ENCODE measurements at places on chromosomes 3 and 15.

DNA sequence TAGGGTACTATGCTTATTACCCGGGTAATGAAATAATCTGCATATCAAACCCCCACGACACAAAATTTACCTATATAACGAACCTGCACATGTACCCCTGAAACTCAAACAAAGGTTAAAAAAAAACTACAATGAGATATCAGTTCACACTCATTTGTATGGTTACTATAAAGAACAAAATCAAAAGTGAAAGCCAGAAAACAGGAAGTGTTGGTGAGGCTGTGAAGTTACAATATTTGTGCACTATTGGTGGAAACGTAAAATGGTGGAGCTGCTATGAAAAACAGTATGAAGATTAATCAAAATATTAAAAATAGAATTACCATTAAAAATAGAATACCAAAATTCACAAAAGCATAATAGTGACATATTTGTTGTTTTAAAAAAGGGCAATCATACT, 128.9 kb downstream of the ZIC1 start:
- no peak overlapping the region for H3K4me3 ChIP-seq
- no peak for DNase-seq
- H3K36me3 ChIP-seq: no peaks in the 10 kb centered on the region
- H3K27ac ChIP-seq: no peak overlapping the region
- H3K27me3 ChIP-seq: no peaks in the 10 kb centered on the region

DNA sequence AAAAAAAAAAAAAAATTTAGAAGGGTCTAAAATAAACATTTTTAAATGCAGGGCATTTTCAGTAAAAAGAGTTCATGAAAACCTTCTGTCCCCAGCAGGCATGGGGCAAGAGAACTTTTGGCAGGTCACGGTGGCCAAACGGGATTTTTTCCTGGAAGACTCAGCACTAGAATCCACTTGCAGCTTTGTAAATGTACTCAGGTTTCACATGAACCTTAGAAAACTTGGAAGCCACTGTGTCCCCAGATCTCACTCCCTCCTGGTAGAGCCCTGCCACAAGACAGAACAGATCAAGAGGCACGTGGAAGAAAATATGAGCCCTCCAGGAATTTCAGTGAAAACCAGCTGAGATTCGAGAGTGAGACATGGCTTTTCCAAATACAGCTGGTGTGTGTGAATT, 2.1 kb upstream of the GNB5 start:
- no peak for DNase-seq
- H3K4me3 ChIP-seq: no peak overlapping the region
- no peak overlapping the region for H3K27ac ChIP-seq
- no peaks in the 10 kb centered on the region for H3K4me1 ChIP-seq
- H3K27me3 ChIP-seq: no peaks in the 10 kb centered on the region

DNA sequence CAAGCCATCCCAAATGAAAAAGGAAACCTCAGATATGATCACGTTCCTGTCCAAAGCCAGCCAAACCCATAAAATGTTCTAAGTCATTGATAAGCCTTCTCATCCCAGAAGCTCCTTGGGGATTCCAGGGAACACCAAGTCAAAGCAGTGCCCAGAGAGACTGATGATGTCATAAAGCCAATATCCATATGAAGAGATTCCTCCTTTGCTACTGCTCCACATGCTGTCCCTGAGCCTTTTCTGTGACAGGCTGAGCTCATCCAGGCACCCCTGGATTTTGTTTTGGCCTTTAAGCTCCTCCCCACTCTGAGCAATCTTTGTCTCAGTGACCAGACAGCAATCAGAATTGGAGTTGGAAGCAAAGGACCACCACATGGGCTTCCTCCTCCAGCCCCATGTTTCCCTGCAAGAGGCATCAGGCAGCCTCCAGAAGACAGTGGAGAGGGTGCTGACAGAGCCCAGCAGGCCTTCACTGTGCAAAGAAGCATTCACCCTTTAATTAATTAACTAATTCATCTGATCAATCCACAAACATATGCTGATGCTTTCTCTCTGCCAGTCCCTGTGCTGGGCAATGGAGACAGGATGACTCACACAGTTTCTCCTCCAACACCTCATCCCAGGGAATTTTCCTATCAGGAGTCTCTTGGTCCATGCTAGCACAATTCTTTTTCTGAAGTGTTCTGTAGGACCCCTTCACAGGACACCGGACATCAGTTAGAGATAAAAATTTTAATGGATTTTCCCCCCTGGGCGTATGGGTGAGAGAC, 25.0 kb downstream of the MEX3B start:
- no peak overlapping the region for H3K4me3 ChIP-seq
- no peak overlapping the region for H3K27ac ChIP-seq
- H3K36me3 ChIP-seq: no peaks in the 10 kb centered on the region
- peaks cover 37% of the 10 kb centered on the region for H3K27me3 ChIP-seq

DNA sequence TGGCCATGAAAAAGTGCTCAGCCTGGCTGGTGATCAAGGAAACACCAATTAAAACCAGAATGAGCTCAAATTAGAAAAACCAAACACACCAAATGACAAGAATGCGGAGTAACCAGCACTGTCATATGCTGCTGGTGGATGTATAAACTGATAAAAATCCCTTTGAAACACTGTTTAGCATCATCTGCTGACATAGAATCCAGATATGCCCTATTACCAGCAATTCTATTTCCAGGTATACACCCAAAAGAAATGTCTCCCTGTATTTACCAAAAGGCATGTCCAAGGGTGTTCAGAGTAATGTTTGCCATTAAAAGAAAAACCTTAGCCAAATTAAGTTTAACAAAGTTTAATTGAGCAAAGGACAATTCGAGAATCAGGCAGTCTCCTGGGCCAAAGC, 138.6 kb downstream of the FMN1 start:
- H3K4me1 ChIP-seq: no peaks in the 10 kb centered on the region
- DNase-seq: no peak
- no peaks in the 10 kb centered on the region for H3K36me3 ChIP-seq
- H3K4me3 ChIP-seq: no peak overlapping the region
- H3K27ac ChIP-seq: no peak overlapping the region

DNA sequence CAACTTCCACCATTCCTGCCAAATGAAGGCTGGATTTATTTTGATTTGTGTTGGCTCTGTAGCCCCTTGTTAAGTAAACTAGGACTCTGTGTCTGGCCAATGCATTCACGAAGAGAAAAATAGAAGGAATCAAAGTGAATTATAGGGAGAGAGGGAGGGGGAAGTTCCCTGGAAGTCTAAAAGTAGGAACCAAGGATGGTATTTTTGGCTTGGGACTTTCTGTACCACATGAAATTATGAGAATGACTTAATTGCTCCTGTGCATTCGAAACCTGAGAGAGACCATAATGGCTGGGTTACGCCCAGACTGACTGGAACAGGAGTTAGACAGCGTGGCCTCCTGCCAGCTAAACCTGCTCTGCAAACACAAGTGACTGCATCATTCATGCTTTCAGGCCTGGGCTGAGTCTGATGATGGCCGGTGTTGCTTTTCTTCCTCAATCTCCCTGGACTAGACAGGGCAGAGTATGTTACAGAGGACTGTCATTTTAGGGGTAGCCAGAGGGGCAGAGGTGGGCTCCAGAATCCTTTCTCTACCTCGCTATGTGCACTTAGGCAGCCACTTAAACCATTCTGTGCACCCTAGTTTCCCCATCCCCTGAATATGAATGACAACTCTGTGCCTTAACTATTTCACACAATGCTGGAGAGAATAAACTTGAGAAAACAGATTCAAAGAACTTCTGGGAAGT, 58.9 kb downstream of the MYO1E start:
- H3K36me3 ChIP-seq: no peaks in the 10 kb centered on the region
- no peak overlapping the region for H3K27ac ChIP-seq
- DNase-seq: no peak
- no peak overlapping the region for H3K4me3 ChIP-seq
- no peaks in the 10 kb centered on the region for H3K4me1 ChIP-seq

GRCh38 chr15:79593119-79593869, 161.2 kb downstream of the MINAR1 start:
- no peak overlapping the region for H3K4me3 ChIP-seq
- H3K36me3 ChIP-seq: no peaks in the 10 kb centered on the region
- H3K27ac ChIP-seq: no peak overlapping the region

DNA sequence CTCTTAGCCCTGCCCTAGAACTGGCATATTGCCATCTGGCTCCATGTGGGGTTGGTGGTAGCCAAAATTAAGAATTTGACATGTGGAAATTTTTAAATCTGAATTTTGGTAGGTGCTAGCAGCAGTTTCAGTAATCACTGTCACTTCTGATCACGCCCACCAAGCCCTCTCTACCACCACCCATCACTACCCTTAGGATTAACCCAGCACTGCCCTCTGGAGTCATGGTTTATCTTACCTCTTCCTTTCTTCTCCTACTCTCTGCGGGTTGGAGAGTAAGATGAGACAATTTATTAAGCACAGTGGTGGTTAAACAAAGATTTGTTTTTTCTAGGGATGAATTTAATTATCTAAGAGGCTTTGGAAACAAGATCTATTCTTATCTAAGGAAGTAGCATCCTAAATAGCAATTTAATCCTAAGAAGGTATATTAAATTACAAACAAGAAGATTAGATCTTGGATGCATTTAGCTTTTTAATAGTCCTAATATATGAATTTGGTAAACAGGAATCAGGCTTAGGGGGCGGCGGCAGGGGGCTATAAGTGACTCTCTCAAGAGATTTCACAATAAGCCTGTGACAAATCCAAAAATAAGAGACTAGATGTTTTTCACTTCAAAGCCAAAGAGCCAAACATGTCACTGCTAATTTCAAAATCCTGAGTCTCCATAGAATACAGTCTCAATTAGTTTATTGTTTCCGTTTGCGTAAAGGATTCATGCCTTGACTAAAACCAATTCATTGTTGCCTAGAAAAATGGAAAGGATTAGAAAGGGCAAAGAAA, 498.4 kb upstream of the UBE2E2 start:
- no peaks in the 10 kb centered on the region for H3K36me3 ChIP-seq
- H3K4me3 ChIP-seq: no peak overlapping the region

GRCh38 chr15:39781147-39781966, 1.3 kb downstream of the FSIP1 start:
- peaks cover 6% of the 10 kb centered on the region for H3K27me3 ChIP-seq
- peaks cover 19% of the 10 kb centered on the region for H3K4me1 ChIP-seq
- H3K27ac ChIP-seq: peak overlapping the region; percentile 35
- peaks cover 11% of the 10 kb centered on the region for H3K36me3 ChIP-seq
- H3K4me3 ChIP-seq: peak overlapping the region; percentile 97
- no peak for DNase-seq

- no peaks in the 10 kb centered on the region for H3K36me3 ChIP-seq
- H3K4me3 ChIP-seq: no peak overlapping the region
- H3K27ac ChIP-seq: no peak overlapping the region
- no peak for DNase-seq
- H3K4me1 ChIP-seq: no peaks in the 10 kb centered on the region
Observed at GRCh38 chr3:7461202-7461825, 600.4 kb downstream of the GRM7 start.

DNA sequence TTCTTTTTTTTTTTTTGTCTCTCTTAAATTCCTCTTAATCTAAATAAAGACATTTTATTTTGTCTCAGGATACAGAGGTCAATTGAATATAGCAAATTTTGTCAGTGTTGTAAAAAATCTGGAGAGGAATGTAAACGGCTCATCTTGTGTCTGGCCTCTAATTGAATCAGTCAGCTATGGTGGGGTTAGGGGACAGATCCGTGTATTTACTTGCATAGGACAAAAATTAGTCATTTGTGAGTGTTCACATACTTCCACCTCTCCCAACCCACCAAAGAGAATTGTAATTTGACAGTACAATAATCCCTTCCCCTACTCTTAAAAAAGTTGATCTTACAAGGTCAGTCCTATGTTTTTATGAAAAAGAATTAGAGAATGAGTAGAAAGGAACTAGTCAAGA, 18.3 kb downstream of the PPARG start:
- no peaks in the 10 kb centered on the region for H3K4me1 ChIP-seq
- H3K27me3 ChIP-seq: peaks cover 21% of the 10 kb centered on the region
- no peak for DNase-seq
- no peak overlapping the region for H3K27ac ChIP-seq
- no peak overlapping the region for H3K4me3 ChIP-seq

GRCh38 chr3:14768182-14768790, 50.5 kb upstream of the FGD5 start:
- H3K27ac ChIP-seq: no peak overlapping the region
- no peak overlapping the region for H3K4me3 ChIP-seq
- H3K36me3 ChIP-seq: no peaks in the 10 kb centered on the region
- H3K27me3 ChIP-seq: peaks cover 86% of the 10 kb centered on the region
- DNase-seq: no peak

GRCh38 chr15:34737477-34737876, 17.3 kb downstream of the GJD2 start:
- peaks cover 49% of the 10 kb centered on the region for H3K27me3 ChIP-seq
- H3K4me3 ChIP-seq: no peak overlapping the region

DNA sequence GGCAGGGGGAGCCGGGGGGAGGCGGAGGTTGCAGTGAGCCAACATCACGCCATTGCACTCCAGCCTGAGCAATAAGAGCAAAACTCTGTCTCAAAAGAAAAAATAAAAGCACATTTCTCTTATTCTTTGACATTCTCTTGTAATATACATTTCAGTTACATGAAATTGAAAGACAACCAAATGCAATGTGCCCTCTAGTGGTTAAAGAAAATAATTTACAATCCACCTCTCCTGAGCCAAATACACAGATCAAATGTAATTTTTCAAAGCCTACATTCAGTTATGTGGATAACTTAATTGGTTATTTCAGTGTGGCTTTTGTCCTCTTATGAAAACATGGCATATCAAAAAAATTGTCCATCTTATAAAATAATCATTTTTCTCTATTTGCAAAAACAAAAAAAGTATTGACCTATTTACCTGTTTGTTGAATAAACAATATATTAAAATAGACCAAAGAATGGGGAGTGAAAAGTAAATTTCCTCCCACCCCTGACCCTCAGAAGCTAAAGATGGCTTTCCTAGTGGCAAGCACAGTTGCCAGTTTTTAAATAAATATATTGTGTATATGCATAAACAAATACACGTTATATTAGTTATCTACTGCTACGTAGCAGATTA, 14.2 kb upstream of the U2SURP start:
- no peak overlapping the region for H3K27ac ChIP-seq
- DNase-seq: no peak
- H3K36me3 ChIP-seq: no peaks in the 10 kb centered on the region
- H3K4me3 ChIP-seq: no peak overlapping the region
- H3K27me3 ChIP-seq: peaks cover 33% of the 10 kb centered on the region

DNA sequence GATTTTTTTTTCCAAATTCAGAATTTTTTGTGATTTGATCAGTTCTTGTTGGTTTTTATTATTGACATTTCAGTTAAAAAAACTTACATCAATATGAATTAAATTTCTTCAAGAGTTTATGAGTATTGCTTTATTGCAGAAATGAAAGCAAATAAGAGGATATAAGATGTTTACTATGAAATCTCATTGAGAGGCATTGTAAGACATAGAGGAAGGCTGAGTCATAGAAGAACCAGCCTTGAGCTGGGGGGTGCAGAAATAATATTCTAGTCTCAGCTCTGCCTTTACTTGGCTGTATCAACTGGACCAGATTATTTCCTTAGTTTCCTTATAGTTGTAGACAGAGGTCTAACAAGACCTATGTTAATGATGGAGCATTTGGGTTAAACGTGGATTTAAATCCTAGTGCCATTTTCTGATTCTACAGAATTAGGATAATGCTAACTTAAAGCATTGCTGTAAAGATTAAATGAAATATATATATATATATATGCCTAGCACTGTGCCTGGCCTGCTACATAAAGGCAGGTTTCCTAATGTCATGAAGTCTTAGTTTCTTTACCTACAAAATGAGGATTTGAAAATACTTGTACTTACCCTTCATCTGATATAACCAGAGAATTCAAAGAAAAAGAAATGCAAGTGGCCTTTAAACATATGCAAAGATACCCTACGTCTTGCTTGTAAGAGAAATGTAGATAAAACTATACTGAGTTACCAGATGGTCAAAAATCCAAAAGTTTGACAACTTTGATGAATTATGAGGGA, 7.3 kb downstream of the FAM98B start:
- DNase-seq: no peak
- no peaks in the 10 kb centered on the region for H3K27me3 ChIP-seq
- peaks cover 15% of the 10 kb centered on the region for H3K36me3 ChIP-seq
- no peak overlapping the region for H3K4me3 ChIP-seq
- peaks cover 31% of the 10 kb centered on the region for H3K4me1 ChIP-seq
